ENCODE measurements at places on chromosomes 12 and 14.

- peak; percentile 66 for DNase-seq
Observed at GRCh38 chr14:61616524-61617185, 78.7 kb upstream of the HIF1A start.

DNA sequence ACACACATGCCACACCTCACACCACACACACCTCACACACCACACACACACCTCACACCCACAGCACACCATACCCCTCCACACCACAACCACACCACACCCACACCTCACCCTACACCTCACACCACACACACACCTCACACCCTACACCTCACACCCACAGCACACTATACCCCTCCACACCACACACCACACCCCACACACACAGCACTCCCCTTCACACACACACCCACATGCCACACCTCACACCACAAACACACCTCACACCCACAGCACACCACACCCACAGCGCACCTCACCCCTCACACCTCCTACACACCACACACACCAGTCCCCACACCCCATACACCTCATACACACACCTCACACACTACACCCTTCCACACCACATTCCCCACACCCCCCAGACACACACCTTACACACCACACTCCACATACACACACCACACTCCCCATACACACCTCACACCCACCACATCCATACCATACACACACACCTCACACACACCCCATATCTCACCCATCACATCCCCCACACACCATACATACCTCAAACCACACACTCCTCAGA is 80.0 kb downstream of the ACTN1 start:
- no peak for DNase-seq

DNA sequence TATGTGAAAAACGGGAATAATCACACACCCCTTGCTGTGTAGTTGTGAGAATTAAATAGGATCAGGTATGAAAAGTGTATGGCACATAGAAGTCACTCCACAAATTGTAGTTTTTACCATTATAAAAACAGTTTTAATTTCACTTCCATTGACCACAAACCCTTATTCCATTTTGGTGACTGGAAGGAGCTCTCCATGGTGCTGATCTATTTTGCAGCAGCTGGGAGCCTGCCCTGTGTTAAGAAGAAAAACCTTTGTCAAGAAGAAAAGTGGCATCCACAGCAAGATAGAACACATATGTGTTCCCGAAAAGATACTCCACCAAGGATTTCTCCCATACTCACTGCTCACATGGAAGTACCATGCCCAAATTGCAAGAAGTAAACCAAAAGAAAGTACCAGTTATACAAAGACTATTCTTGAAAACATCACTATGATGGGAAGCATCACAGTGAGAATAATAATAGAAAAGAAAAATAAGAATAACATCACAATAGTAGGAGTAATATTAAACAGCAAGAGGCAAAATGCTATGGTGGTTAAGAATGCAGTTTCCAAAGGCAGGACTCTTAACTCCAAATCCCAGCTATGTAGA is 58.7 kb downstream of the TUNAR start:
- no peak for DNase-seq

DNA sequence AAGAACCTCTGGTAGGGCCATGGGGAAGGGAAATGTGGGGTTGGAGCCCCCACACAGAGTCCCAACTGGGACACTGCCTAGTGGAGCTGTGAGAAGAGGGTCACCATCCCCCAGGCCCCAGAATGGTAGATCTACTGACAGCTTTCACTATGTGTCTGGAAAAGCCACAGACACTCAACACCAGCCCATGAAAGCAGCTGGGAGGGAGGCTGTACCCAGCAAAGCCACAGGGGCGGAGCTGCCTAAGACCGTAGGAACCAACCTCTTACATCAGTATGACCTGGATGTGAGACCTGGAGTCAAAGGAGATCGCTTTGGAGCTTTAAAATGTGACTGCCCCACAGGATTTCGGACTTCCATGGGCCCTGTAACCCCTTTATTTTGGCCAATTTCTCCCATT is 97.8 kb downstream of the HMGA2 start:
- DNase-seq: no peak

- no peak for DNase-seq
Observed at GRCh38 chr12:90729736-90730135, 225.2 kb downstream of the CCER1 start.

DNA sequence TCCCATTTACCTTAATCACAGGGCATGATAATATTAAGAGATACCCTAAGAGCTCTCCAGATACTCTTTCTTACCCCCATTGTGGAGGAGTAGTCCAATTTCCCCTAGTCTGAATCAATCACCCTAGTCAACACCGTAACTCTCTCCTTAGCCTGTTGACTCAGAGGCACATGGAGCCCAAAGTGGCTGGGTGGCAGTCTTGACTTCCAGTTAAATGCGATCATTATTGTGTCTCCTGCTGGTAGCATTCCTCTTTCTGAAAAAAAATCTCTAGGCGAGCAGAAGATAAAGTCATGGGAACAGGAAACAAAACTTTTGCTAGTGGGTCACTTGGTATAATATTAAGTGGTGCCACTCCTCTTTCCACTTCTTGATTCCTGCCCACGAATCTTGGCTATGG is 46.4 kb downstream of the EMP1 start:
- DNase-seq: no peak
